ENCODE measurements at places on chromosomes 6 and 20.

GRCh38 chr6:36035225-36035624, 7.6 kb downstream of the MAPK14 start:
- DNase-seq: no peak

DNA sequence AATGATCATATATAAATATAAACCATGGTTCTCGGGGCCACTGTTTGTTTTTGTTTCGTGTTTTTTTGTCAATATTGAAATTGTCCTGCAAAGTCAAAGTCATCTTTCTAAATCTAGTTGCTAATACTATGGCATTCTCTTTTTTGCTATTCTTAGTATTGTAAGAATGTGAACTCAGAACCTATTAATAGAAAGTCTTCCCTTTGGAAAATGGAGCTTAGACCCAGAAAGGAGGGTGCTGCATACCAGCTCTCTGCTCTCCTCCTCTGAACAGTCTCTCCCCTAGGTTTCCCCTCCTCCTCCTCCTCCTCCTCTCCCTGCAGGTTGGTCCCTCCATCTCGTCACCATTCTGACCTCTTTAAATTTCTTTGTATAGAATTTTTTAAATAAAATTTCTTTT, 150.4 kb upstream of the CCN2 start:
- DNase-seq: no peak

GRCh38 chr6:41002168-41002567, 36.9 kb downstream of the UNC5CL start:
- no peak for DNase-seq

- DNase-seq: no peak
Measured at GRCh38 chr6:46948699-46949098, 27.0 kb upstream of the ADGRF5 start.

GRCh38 chr6:54681987-54682386, 164.6 kb upstream of the FAM83B start:
- DNase-seq: no peak

Data from islet precursor cell (in vitro differentiated cells).